ENCODE measurements at places on chromosomes 6 and 20. TPM values are rescaled to one million over a fixed set of nuclear protein-coding genes. Genes with fewer than 3 reads are reported as not detected.

The GPR6 gene
- total RNA-seq = not detected

The CAGE1 gene
- total RNA-seq = 0.17 TPM

The SEMG1 gene
- not detected for total RNA-seq

The SYCP2 gene
- total RNA-seq = 13.4 TPM

The HTR1E gene
- total RNA-seq = not detected

The SLC17A3 gene
- total RNA-seq = 0.28 TPM

The SMPDL3A gene
- total RNA-seq = not detected

The RAD21L1 gene
- total RNA-seq = 0.48 TPM

The WFDC5 gene
- total RNA-seq = not detected

The RSPH4A gene
- total RNA-seq = 0.22 TPM

The HRH3 gene
- total RNA-seq = not detected

The TGIF2 gene
- 32.2 TPM for total RNA-seq

The TMEM217 gene
- 1.4 TPM for total RNA-seq

The LTB gene
- total RNA-seq = 426 TPM

The SERPINB6 gene
- total RNA-seq = 85.3 TPM

The NUS1 gene
- total RNA-seq = 24.1 TPM

The KCNQ5 gene
- total RNA-seq = 4.3 TPM

The IP6K3 gene
- total RNA-seq = not detected

The HLA-B gene
- 5,415 TPM for total RNA-seq

The DNAAF9 gene
- 5.1 TPM for total RNA-seq

The SLC29A1 gene
- total RNA-seq = 24.0 TPM

The SAPCD1 gene
- total RNA-seq = 18.1 TPM

The MACROD2 gene
- not detected for total RNA-seq

The EGFL8 gene
- total RNA-seq = 22.6 TPM

The PRDM13 gene
- total RNA-seq = not detected

The TAAR5 gene
- not detected for total RNA-seq

The TRAPPC3L gene
- total RNA-seq = not detected

The MEI4 gene
- not detected for total RNA-seq

The CST5 gene
- not detected for total RNA-seq

The GTSF1L gene
- not detected for total RNA-seq

The TPD52L1 gene
- total RNA-seq = not detected

The PMEPA1 gene
- total RNA-seq = 5.0 TPM

The RPRD1B gene
- total RNA-seq = 41.0 TPM

The ARFGEF3 gene
- total RNA-seq = 0.30 TPM

The EEF1A2 gene
- total RNA-seq = 0.26 TPM

The CST2 gene
- total RNA-seq = not detected

The SNX5 gene
- total RNA-seq = 127 TPM

The SLC26A8 gene
- total RNA-seq = not detected

The TFAP2C gene
- total RNA-seq = not detected

The HDGFL1 gene
- total RNA-seq = not detected

The XKR7 gene
- total RNA-seq = not detected

The LRRC73 gene
- 0.33 TPM for total RNA-seq

Data from activated naive CD8-positive, alpha-beta T cell treated with anti-CD3 and anti-CD28 coated beads, Interleukin-2, amount 10 ng/mL, durations not matched to agents 7 days and 5 days (primary cell).